ENCODE measurements at places on chromosomes 4 and X. TPM values are rescaled to one million over a fixed set of nuclear protein-coding genes. Genes with fewer than 3 reads are reported as not detected.

Gene KCTD8
- total RNA-seq, result 0.23 TPM

Gene ZNF711
- total RNA-seq, result 0.13 TPM

Gene TCEAL6
- total RNA-seq, result not detected

Gene DKK2
- total RNA-seq, result 0.08 TPM

Gene MAGEC1
- not detected for total RNA-seq

Gene CEP44
- 13.9 TPM for total RNA-seq

Gene HSFX1
- total RNA-seq, result 0.70 TPM

Gene ANOS1
- total RNA-seq, result 14.6 TPM

Gene GAGE1
- total RNA-seq, result 40.0 TPM

Gene GLRA3
- not detected for total RNA-seq

Gene CCDC110
- total RNA-seq, result not detected

Gene CT47A7
- not detected for total RNA-seq

Data from HT1080 (cell line).